Pulmonary artery endothelial cell (primary cell): ENCODE measurements at places on chromosomes 3 and 15. TPM values are rescaled to one million over a fixed set of nuclear protein-coding genes. Genes with fewer than 3 reads are reported as not detected.

Gene SLC6A20
- not detected in 2 replicates for total RNA-seq

Gene CHRNA5
- total RNA-seq: 6.2 and 8.8 TPM in 2 replicates

Gene CEP19
- 1.4 and 2.3 TPM in 2 replicates for total RNA-seq

DNA sequence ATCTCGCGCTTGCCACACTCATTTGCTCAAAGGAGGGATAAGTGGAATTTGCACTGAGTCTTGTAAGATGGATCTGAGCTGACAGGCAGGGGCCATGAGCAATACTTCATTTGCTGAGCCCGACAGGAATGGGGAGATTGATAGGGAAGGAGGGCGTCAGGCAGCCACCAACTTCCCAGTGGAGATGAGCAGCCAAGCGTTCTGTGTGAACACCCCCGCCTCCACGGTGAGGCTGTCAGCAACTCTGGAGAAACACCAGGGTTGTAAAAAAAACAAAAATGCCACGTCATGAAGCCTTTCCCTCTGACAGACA lies 36.8 kb downstream of the TLE3 start:
- DNase-seq: no peak

- DNase-seq: no peak
Measured at GRCh38 chr15:81221449-81221848, 24.8 kb downstream of the IL16 start.

- DNase-seq: no peak
Measured at GRCh38 chr3:179720196-179720595, 67.4 kb downstream of the USP13 start.

- no peak for DNase-seq
Measured at GRCh38 chr3:7166460-7166859, 305.5 kb downstream of the GRM7 start.

DNA sequence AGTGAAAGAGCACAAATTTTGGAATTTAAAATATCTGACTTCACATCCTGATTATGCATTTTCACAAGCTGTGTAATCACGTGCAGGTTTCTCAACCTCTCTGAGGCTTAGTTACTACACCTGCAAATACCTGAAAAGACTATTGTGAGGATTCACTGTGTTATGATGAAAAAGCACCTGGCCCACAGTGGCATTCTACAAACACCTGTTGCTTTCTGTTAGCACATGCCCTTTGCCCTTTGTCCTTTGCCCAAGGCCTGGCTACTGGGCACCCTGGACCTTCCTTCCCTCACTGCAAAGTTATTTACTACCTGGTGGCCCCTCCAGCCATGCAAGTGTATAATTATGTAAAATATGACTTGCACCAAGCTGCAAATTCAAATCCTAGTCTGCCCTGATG lies 227.5 kb downstream of the CADPS start:
- no peak for DNase-seq

GRCh38 chr3:36232797-36233489 lies 147.4 kb upstream of the STAC start:
- no peak for DNase-seq

- no peak for DNase-seq
Measured at GRCh38 chr15:83764201-83764838, 110.4 kb downstream of the ADAMTSL3 start.
